ENCODE measurements at places on chromosomes 16 and 17. TPM values are rescaled to one million over a fixed set of nuclear protein-coding genes. Genes with fewer than 3 reads are reported as not detected.
A peak's percentile ranks its signal among the peaks of the same experiment; 100 is the strongest.

- H3K4me3 ChIP-seq = no peak overlapping the region
- no peaks in the 10 kb centered on the region for H3K4me1 ChIP-seq
- no peaks in the 10 kb centered on the region for H3K36me3 ChIP-seq
- peaks cover 26% of the 10 kb centered on the region for H3K27me3 ChIP-seq
- no peak overlapping the region for H3K27ac ChIP-seq
- no peak for DNase-seq
Measured at GRCh38 chr16:12600116-12600515, 203.6 kb downstream of the CPPED1 start.

GRCh38 chr17:39538866-39539265, 68.9 kb downstream of the NEUROD2 start:
- H3K27ac ChIP-seq = no peak overlapping the region
- no peaks in the 10 kb centered on the region for H3K27me3 ChIP-seq
- no peak for DNase-seq
- H3K4me3 ChIP-seq = no peak overlapping the region
- H3K36me3 ChIP-seq = peaks cover 1% of the 10 kb centered on the region

- H3K27me3 ChIP-seq = no peaks in the 10 kb centered on the region
Measured at GRCh38 chr17:7574176-7574953, 5.1 kb upstream of the CD68 start.

GRCh38 chr17:72432143-72432621, 311.4 kb downstream of the SOX9 start:
- no peaks in the 10 kb centered on the region for H3K27me3 ChIP-seq
- H3K4me3 ChIP-seq = no peak overlapping the region
- H3K27ac ChIP-seq = no peak overlapping the region
- peaks cover 5% of the 10 kb centered on the region for H3K4me1 ChIP-seq
- H3K36me3 ChIP-seq = no peaks in the 10 kb centered on the region

GRCh38 chr17:83200751-83201150, 121.3 kb downstream of the METRNL start:
- DNase-seq = no peak
- no peak overlapping the region for H3K4me3 ChIP-seq
- no peaks in the 10 kb centered on the region for H3K27me3 ChIP-seq
- no peaks in the 10 kb centered on the region for H3K36me3 ChIP-seq
- no peak overlapping the region for H3K27ac ChIP-seq

GRCh38 chr17:68863091-68863652, 92.0 kb downstream of the ABCA8 start:
- H3K27me3 ChIP-seq = no peaks in the 10 kb centered on the region
- H3K4me3 ChIP-seq = no peak overlapping the region
- H3K4me1 ChIP-seq = peaks cover 3% of the 10 kb centered on the region
- H3K27ac ChIP-seq = no peak overlapping the region
- no peak for DNase-seq
- no peaks in the 10 kb centered on the region for H3K36me3 ChIP-seq

- no peak overlapping the region for H3K27ac ChIP-seq
- peaks cover 55% of the 10 kb centered on the region for H3K4me1 ChIP-seq
- H3K36me3 ChIP-seq = peaks cover 47% of the 10 kb centered on the region
- DNase-seq = no peak
- no peak overlapping the region for H3K4me3 ChIP-seq
Measured at GRCh38 chr17:48062273-48062672, 14.1 kb downstream of the NFE2L1 start.

SMIM36 gene
- not detected for total RNA-seq

COX4I1 gene
- 345 TPM for total RNA-seq

DNA sequence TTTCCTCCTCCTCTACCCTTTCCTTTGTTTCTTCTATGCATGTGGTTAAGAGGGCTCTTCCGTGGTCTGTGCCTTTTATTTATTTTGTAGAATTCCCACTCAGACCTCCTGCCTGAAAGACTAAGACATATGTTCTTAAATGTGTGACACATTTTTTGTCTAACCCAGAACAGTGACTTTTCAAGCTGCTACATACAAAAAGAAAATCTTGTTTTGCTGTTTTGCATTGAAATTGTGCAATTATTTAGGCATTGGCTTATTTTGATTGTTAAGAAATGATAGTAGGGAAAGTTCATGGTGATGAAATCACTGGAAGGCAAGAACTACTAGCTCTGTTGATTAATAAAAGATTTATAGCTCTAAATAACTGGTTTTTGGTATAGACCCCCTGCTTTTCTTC, 76.8 kb downstream of the TUBD1 start:
- no peak for DNase-seq
- H3K27me3 ChIP-seq = no peaks in the 10 kb centered on the region
- peak overlapping the region; percentile 80 for H3K27ac ChIP-seq
- no peak overlapping the region for H3K4me3 ChIP-seq

GALR2 gene
- not detected for total RNA-seq

DNA sequence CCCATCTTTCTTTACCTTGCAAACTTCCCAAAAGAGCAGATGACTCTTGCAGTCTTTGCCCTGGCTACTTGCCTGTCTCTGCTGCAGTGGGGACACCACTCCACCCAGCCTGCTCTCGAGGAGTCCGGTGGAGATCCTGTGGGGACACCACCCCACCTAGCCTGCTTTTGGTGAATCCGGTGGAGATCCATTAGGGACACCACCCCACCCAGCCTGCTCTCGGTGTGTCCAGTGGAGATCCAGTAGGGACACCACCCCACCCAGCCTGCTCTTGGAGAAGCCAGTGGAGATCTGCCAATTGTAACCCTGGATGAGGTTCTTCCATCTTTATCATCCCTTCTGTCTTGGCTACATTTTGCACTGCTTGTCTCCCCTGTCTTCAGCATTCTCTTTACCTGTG, 54.2 kb downstream of the C16orf78 start:
- H3K27me3 ChIP-seq = peaks cover 29% of the 10 kb centered on the region
- H3K36me3 ChIP-seq = no peaks in the 10 kb centered on the region
- H3K4me1 ChIP-seq = no peaks in the 10 kb centered on the region

NXPH3 gene
- 4.7 TPM for total RNA-seq

- no peak for DNase-seq
- peaks cover 11% of the 10 kb centered on the region for H3K4me1 ChIP-seq
Measured at GRCh38 chr17:64441772-64442540, 7.0 kb upstream of the MILR1 start.

DNA sequence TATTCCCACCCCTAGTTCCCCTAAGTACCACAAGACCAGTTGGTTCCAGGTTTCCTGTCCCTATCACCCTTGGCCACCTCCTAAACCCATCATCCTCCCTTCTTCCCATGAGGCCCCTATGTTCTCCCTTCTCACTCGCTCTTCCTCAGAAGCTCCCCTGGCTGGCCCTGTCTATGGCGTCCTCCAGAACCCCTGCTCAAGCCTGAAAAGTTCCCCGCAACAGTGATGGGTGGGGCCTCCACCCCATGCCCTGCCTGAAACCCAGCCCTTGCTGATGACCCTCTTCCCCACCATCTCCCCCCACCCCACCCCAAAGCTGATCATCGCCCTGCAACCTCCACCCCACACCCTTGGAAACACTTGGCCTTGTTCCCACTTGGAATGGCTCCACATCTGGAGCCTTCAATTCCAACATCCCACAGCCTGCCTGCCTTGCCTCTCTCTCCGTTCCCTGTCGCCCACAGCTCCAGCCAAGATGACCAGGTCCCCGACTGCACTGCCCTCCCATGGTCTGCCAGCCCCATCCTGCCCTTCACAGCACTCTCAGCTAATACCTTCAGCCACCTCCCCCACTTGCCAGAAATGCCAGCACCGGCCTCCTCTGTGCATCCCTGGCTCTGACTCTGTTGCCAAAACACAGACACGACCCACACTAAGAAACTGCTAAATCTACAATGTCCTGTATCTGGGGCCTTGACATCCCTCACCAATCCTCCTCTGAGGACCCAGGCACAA, 10.5 kb downstream of the OSBPL7 start:
- H3K27ac ChIP-seq = peak overlapping the region; percentile 88
- peaks cover 46% of the 10 kb centered on the region for H3K36me3 ChIP-seq

GRCh38 chr17:29760279-29761039, 137.7 kb upstream of the CORO6 start:
- H3K4me3 ChIP-seq = peak overlapping the region; percentile 96
- H3K36me3 ChIP-seq = no peaks in the 10 kb centered on the region
- DNase-seq = no peak

GRCh38 chr17:68061512-68062313, 26.2 kb downstream of the KPNA2 start:
- H3K27ac ChIP-seq = no peak overlapping the region
- H3K4me1 ChIP-seq = peaks cover 9% of the 10 kb centered on the region
- H3K4me3 ChIP-seq = no peak overlapping the region
- H3K36me3 ChIP-seq = no peaks in the 10 kb centered on the region
- DNase-seq = no peak

DNA sequence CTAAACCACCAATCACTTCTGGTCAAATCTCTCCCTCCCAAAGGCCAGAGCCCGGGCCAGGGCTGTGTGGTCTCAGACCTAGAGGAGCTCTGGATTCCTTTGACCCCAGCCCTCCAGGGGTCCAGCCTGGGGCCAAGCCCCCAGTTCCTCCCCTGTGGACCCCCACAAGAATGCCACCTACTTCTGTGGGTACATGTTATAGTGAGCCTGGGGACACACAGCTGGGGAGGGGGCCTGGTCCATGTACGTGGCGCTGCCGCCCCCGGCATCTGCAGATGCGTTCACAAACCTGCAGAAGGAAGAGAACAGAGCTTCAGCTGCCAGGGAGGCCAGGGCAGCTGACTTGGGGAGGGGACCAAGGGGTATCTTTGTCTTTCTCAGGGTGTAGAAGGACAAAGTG, 7.9 kb upstream of the GHDC start:
- DNase-seq = no peak
- H3K36me3 ChIP-seq = peaks cover 26% of the 10 kb centered on the region
- no peak overlapping the region for H3K4me3 ChIP-seq
- no peak overlapping the region for H3K27ac ChIP-seq
- H3K27me3 ChIP-seq = no peaks in the 10 kb centered on the region

DNA sequence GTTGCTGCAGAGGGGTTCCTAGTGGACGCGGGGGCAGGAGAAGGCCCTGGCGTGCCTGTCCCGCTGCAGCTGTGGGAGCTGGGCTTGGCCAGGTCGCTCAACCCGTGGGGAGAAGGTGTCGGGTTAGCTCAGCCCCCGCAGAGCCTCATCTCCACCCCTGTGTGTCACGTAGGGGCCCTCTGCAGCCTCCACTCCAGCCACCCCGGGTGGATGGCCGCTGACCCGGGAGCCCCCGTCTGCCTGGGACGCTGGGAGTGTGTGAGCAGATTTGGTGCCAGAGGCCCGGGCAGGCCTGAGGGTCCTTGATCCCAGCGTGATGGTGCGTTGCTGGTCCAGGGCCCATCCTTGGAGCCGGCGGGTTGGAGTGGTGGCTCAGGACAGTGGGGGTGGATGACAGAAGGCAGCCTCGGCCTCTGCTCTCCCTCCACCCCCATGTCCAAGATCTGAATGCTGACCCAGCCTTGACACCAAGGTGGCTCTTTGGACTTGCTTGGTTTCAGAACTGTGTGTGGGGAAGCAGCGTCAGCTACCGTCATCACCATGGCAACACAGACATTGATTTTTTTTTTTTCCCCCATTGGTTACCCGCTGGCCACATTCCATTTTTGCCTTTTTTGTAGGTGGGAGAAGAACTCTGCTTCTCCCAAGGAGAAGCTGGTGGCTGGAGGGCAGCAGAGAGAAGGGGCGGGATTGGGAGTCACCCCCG, 35.7 kb downstream of the BAIAP2 start:
- peaks cover 20% of the 10 kb centered on the region for H3K4me1 ChIP-seq
- H3K27ac ChIP-seq = no peak overlapping the region
- no peaks in the 10 kb centered on the region for H3K27me3 ChIP-seq
- H3K4me3 ChIP-seq = no peak overlapping the region

SLX1A gene
- 16.1 TPM for total RNA-seq

- DNase-seq = no peak
- peaks cover 2% of the 10 kb centered on the region for H3K27me3 ChIP-seq
- H3K4me3 ChIP-seq = no peak overlapping the region
- no peaks in the 10 kb centered on the region for H3K4me1 ChIP-seq
Measured at GRCh38 chr17:34081269-34081668, 173.8 kb upstream of the CCL2 start.

GRCh38 chr16:2687531-2688308, 5.4 kb downstream of the KCTD5 start:
- DNase-seq = no peak
- H3K27ac ChIP-seq = no peak overlapping the region
- H3K36me3 ChIP-seq = no peaks in the 10 kb centered on the region

- H3K4me1 ChIP-seq = peaks cover 32% of the 10 kb centered on the region
- no peak overlapping the region for H3K27ac ChIP-seq
Measured at GRCh38 chr16:84141143-84141670, 3.8 kb downstream of the HSDL1 start.

GRCh38 chr17:63483655-63484575, 7.1 kb downstream of the ACE start:
- H3K4me1 ChIP-seq = peaks cover 2% of the 10 kb centered on the region
- H3K27ac ChIP-seq = no peak overlapping the region
- peaks cover 11% of the 10 kb centered on the region for H3K27me3 ChIP-seq
- DNase-seq = no peak
- H3K4me3 ChIP-seq = no peak overlapping the region
- no peaks in the 10 kb centered on the region for H3K36me3 ChIP-seq

- H3K4me3 ChIP-seq = no peak overlapping the region
- DNase-seq = peak; percentile 91
- H3K27me3 ChIP-seq = no peaks in the 10 kb centered on the region
- no peaks in the 10 kb centered on the region for H3K4me1 ChIP-seq
Measured at GRCh38 chr16:89192956-89193575, 7.3 kb downstream of the SLC22A31 start.

DNA sequence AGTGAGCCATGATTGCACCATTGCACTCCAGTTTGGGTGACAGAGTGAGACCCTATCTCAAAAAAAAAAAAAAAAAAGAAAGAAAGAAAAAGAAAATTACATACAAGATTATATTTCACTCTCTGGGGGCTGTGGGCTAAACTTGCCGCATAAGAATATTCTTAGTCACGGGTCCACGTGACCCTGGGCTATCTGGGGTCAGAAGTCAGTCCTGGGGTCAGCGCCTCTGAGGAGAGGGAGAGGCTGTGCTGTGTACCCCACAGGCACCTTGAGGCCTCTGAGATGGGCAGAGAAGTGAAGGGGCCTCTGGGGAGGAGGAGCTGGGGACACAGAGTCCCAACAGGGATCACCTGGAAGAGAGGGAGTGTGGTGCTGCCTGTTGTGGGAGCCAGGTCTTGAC, 5.8 kb upstream of the CD79B start:
- no peak overlapping the region for H3K27ac ChIP-seq
- H3K36me3 ChIP-seq = no peaks in the 10 kb centered on the region
- DNase-seq = no peak
- peaks cover 15% of the 10 kb centered on the region for H3K27me3 ChIP-seq

ACSM2A gene
- not detected for total RNA-seq

GRCh38 chr17:21275047-21275578, 9.4 kb upstream of the MAP2K3 start:
- H3K36me3 ChIP-seq = no peaks in the 10 kb centered on the region
- no peak for DNase-seq
- peaks cover 19% of the 10 kb centered on the region for H3K4me1 ChIP-seq
- H3K27me3 ChIP-seq = no peaks in the 10 kb centered on the region
- H3K4me3 ChIP-seq = peak overlapping the region; percentile 64
- H3K27ac ChIP-seq = peak overlapping the region; percentile 79

TBC1D3K gene
- not detected for total RNA-seq

- H3K4me1 ChIP-seq = peaks cover 15% of the 10 kb centered on the region
- H3K27ac ChIP-seq = no peak overlapping the region
- DNase-seq = no peak
- H3K4me3 ChIP-seq = no peak overlapping the region
Measured at GRCh38 chr17:16987066-16987829, 15.3 kb upstream of the TNFRSF13B start.

Data from chondrocyte (in vitro differentiated cells).